ENCODE measurements at places on chromosomes 3 and 15.

DNA sequence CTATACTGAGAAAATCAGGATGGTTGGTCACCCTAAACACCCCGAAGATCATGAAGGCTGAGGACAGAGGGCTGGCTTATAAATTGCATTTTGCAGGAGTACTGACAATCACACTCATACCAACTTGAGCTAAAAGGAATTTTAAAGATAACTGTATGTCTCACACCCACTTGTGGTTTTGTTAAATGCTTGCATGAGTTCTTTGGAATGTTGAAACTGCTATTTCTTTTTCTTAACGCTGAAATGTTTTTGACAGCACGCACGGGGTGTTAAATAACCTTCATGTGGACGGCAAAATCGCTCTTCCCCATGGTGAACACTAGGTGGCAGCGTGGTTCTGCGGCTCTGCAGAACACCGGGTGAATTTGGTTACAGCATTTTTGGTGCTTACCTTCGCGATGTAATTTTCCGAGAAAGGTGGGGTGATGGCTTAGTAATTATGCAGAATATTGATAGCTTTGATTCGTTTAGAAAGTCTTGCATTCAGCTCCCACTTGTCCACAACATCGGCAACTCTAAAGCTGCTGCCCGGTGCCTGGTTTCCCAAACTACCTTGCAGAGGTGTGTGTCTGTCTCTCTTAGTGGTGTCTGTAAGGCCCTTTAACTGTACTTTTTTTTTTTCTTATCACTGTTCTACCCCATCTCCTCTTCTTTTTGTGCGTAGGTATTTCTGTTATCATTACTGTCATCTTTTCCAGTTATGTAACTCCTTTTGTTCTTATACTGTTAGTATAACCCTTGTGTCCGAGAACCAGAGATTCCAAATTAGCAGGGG is 51.7 kb downstream of the ARNT2 start:
- DNase-seq = peak; percentile 63

DNA sequence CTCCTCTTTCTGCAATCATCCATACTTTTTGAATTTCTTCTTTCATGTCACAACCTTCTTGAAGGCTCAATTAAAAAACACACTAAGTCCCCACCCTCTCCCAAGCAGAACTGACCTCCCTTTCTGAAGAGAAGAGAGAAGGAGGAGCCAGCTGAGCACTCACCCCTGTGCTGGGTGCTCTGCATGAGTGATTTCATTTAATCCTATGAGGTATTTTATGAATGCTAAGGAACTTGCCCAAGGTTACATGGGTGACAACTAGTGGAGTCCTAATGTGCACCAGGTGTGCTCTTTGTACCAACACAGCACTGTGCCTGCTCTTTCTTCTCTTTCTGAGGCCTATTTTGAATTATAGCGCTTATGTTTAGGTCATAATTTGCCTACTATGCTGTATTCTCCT is 135.6 kb downstream of the DUT start:
- DNase-seq = no peak

GRCh38 chr3:120469882-120470301 is 19.1 kb upstream of the FSTL1 start:
- DNase-seq = no peak

DNA sequence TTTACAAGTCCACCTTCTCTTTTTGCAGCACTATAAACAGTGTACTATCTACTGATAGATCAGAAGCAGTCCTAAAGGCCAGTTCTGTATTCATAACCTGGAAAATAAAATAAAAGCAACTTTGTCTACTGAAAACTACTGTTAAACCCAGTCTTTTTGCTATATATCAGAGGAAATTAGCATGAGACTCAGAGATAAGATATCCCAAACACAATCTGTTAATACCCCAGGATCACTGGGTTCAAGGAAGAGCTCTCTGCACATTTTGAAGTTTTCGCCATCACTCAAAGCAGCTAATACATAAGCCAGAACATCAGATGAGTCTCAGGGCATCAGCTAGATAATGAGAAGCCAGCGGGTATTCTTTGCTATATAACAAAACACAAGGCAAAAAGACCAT is 21.8 kb downstream of the OSBPL10 start:
- no peak for DNase-seq

Measured in Jurkat, Clone E6-1 (cell line).